Calu3 (cell line): ENCODE measurements at places on chromosomes 1 and 21. TPM values are rescaled to one million over a fixed set of nuclear protein-coding genes. Genes with fewer than 3 reads are reported as not detected.

Gene GSTM2
- total RNA-seq: 2.5 and 3.2 TPM in 2 replicates

Gene SHE
- not detected in 2 replicates for total RNA-seq

- no peak for DNase-seq
These were observed 597.7 kb upstream of the ZP4 start for GRCh38 chr1:238488401-238488800.

DNA sequence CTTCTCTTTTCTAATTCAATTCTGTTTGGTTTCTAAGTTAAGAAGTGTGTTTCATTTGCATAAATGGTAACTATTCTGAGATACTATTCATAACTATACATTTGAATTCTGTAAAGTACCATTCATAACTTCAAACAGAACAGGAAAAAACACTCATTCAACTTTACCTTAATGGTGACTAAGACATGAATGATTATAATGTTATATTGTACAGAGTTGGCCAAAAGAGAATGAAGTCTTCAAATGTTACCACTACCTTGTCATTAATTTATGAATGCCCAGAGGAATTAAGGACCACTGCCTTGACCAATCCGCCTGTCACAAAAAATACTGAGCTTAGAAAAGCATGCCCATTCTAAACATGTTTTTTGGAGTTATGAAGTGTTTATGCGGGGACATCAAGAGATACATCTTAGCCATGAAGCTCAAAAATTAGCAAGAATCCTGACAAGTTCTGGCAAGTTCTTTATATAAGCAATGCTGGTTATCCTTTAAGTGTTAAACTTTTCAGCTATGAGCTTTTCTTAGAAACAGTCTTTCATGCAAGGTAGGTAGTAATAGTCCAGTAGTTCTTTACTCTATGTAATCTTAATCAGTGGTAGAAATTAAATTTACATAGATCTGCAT, 7.9 kb downstream of the WASF2 start:
- DNase-seq: no peak

GRCh38 chr1:26005434-26006105, 7.7 kb upstream of the PAFAH2 start:
- no peak for DNase-seq
